ENCODE measurements at places on chromosomes 3 and 15. TPM values are rescaled to one million over a fixed set of nuclear protein-coding genes. Genes with fewer than 3 reads are reported as not detected.

DNA sequence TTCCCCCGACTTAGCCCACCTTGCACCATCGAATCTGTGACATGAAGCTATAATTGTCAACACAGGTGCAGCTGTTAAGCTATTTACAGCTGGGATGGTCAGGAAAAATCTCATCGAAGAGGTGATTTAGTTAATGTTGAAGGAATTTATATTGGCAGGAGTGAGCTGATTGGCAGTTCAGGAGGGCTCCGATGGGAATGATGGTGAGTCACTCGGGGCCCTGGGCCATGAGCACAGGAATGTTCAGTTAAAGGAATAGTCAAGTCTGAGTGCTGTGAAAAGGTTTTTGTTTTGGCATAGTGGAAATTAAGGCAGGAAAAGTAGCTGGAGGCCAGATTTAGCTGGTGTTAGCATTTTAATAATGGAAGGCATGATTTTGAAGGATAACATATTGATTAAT, 95.7 kb downstream of the OXSM start:
- H3K27ac ChIP-seq, result no peak overlapping the region
- peaks cover 12% of the 10 kb centered on the region for H3K27me3 ChIP-seq
- no peaks in the 10 kb centered on the region for H3K36me3 ChIP-seq
- H3K4me1 ChIP-seq, result no peaks in the 10 kb centered on the region
- H3K4me3 ChIP-seq, result no peak overlapping the region

GRCh38 chr3:12302564-12302963, 13.7 kb downstream of the PPARG start:
- DNase-seq, result no peak
- no peak overlapping the region for H3K27ac ChIP-seq
- no peak overlapping the region for H3K4me3 ChIP-seq
- H3K36me3 ChIP-seq, result no peaks in the 10 kb centered on the region

The ERICH6 gene
- polyA plus RNA-seq, result 0.27 TPM

The ABI3BP gene
- polyA plus RNA-seq, result not detected

GRCh38 chr3:31544634-31545033, 11.9 kb downstream of the STT3B start:
- H3K27me3 ChIP-seq, result no peaks in the 10 kb centered on the region
- DNase-seq, result no peak
- peaks cover 10% of the 10 kb centered on the region for H3K36me3 ChIP-seq
- peak overlapping the region; percentile 10 for H3K4me3 ChIP-seq
- H3K4me1 ChIP-seq, result peaks cover 88% of the 10 kb centered on the region

DNA sequence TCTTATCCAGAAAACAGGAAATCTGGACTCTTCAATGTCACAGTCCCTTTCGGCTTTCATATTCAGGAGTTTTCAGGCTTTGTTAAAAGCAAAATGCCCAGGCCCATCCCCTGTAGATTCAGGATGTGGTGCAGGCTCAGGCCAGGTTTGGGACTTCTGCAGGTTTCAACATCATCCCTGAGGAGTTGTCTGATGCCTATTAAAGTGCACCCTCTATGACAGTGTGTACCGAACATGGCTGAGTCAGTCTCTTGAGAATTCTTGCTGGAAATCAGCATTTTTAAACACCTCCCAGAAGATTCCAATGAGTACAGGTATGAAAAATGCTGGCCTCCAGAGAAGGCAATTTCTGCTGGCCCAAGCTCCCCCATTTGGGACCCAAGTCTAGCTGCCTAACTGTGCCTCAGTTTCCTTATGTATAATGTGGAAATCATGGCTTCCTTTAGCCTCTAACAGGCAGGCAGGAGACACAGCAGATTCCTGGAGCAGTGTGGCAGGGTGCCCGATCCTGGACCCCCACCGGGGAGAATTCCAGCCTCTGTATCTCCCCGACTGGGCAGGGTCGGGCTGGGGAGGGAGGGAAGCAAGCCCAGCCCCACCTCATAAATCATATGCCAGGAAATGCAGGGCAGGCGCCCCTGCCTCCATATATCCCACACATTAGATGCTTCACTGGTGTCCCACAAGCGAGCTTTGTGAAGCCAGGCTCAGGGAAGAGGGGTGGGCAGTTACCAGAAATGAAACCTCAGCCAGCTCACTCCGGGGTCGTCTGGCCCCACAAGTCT, 44.4 kb upstream of the SLC6A11 start:
- H3K27me3 ChIP-seq, result peaks cover 15% of the 10 kb centered on the region
- no peak overlapping the region for H3K27ac ChIP-seq
- DNase-seq, result no peak
- no peak overlapping the region for H3K4me3 ChIP-seq
- peaks cover 2% of the 10 kb centered on the region for H3K4me1 ChIP-seq

The GABRA5 gene
- polyA plus RNA-seq, result not detected

DNA sequence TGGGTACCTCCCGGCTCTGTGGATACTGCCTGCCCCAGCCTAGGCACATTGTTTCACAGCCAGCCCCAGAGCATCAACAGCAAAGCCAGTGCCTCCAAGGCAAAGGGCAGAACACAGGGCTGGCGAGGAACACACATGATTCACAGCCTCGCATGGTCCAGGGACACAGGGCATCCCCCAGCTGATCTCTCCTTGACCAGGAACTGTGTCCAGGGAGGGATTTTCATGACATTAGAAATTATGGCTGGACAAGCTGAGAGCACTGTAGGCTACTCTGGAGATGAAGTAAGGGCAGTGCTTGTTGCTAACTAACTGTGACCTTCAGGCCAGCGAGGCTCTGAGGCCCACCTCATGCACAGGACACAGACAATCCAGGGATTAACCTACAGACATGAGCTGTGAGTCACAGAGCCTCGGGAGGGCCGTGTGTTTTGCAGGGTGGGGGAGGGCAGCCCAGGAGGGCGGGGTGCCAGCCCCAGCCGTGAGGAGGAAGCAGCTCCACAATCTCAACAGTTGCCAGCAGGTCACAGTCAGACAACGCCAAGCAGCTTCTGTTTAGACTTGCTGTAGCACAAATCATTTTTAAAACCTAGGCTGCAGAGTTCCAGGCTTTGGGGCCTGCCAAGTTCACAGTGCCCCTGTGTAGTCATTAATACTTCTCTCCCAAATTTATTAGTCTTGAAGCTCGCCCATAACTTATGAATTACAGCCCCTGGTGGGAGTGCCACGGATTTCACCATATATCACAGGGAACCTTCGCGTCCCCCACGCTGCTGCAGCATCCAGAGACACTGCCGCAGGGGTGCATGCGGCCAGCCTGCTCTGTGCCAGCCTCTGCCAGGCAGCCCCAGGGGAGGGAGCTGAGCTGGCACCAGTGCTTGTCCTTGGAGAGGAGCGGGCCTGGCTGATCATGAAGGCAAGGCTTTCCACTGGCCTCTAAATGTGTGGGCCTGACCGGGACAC, 114.7 kb downstream of the ETFA start:
- H3K27me3 ChIP-seq, result peaks cover 4% of the 10 kb centered on the region
- no peak for DNase-seq
- H3K4me1 ChIP-seq, result peaks cover 2% of the 10 kb centered on the region
- H3K4me3 ChIP-seq, result no peak overlapping the region

- no peaks in the 10 kb centered on the region for H3K36me3 ChIP-seq
- no peak for DNase-seq
- no peaks in the 10 kb centered on the region for H3K4me1 ChIP-seq
- no peaks in the 10 kb centered on the region for H3K27me3 ChIP-seq
Observed at GRCh38 chr3:14338898-14339458, 63.4 kb upstream of the SLC6A6 start.

DNA sequence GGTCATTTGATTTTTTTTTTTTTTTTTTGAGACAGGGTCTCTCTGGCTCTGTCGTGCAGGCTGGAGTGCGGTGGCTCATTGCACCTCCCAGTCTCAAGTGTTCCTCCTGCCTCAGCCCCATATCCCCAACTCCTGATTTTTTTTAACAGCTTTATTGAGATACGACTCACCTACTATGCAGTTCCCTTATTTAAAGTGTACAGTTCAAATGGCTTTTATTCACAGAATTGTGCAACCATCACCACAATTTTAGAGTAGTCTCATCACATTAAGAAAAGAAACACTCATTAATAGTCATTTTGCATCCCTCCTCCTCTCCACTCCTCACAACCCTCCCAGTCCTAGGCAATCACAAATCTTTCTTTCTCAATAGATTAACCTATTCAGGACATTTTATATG, 1.9 kb upstream of the TRA2B start:
- peak overlapping the region; percentile 31 for H3K4me3 ChIP-seq
- no peak for DNase-seq
- H3K27me3 ChIP-seq, result no peaks in the 10 kb centered on the region
- peaks cover 26% of the 10 kb centered on the region for H3K4me1 ChIP-seq

DNA sequence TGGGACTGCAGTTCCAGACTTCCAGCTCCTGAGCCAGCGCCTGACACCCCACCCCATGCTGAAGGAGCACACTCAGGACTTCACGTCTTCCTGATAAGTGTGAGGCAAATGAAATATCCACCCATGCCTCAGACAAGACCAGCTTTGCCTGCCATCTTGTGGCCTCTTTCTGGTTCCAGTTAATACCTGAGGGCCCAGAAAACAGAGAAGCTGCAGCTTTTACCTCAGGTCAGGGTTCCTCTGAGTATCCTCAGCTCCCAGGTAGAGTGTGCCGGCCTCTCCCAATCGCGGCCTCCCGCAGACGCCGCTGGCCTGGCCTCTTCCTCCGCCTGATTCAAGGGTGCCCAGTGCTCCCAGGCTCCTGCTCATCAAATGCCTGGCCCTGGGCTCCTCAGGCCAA, 5.1 kb upstream of the KLHL6 start:
- DNase-seq, result peak; percentile 32

DNA sequence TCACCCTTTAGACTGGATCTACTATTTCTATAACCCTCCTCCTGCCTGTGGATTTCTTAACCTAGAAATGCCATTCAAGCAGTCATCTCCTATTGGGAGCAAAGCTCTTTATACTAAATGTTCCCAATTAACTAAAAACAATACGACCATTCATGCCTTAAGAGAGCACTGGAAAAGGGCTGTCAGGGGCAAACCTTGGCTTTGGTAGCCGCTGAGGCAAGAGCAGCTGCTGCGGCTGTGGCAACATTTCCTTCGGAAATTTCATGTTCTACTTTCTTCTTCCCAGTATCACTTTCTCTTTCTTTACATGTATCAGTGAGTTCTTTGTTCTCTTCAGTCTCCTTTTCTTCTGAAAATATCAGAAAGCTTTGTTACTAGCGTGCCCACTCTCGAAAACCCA, 56.3 kb upstream of the CSPG5 start:
- no peak for DNase-seq
- no peaks in the 10 kb centered on the region for H3K27me3 ChIP-seq
- H3K27ac ChIP-seq, result no peak overlapping the region
- peaks cover 27% of the 10 kb centered on the region for H3K36me3 ChIP-seq
- peaks cover 5% of the 10 kb centered on the region for H3K4me1 ChIP-seq

- H3K4me1 ChIP-seq, result no peaks in the 10 kb centered on the region
- no peak for DNase-seq
- H3K36me3 ChIP-seq, result peaks cover 33% of the 10 kb centered on the region
- no peak overlapping the region for H3K4me3 ChIP-seq
- no peak overlapping the region for H3K27ac ChIP-seq
Observed at GRCh38 chr3:113431811-113432210, 9.5 kb downstream of the CFAP44 start.

DNA sequence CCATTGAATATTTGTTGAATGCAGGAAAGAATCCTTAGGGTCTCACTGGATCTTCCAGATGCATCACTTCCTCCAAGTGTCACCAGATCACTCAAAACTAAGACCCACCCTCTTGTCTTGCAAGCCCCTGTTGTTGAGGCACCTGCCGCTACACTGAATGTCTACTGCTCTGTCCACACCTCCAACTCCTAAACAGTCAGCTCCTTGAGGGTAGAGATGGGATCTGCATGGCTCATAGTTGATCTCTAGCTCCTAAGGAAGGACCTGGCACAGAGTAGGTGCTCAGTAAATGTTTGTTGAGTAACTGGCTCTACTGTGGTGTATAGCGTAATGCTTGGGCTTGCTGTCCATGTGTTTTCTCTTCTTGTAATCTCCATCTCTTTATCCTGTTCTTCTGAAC, 8.8 kb downstream of the SLC6A20 start:
- H3K36me3 ChIP-seq, result no peaks in the 10 kb centered on the region
- DNase-seq, result no peak
- peaks cover 7% of the 10 kb centered on the region for H3K27me3 ChIP-seq
- H3K4me1 ChIP-seq, result no peaks in the 10 kb centered on the region
- H3K4me3 ChIP-seq, result no peak overlapping the region
- H3K27ac ChIP-seq, result no peak overlapping the region

GRCh38 chr3:32045091-32045915, 61.1 kb upstream of the GPD1L start:
- no peak overlapping the region for H3K27ac ChIP-seq
- no peaks in the 10 kb centered on the region for H3K4me1 ChIP-seq
- no peak for DNase-seq
- peaks cover 9% of the 10 kb centered on the region for H3K36me3 ChIP-seq
- H3K27me3 ChIP-seq, result no peaks in the 10 kb centered on the region
- H3K4me3 ChIP-seq, result no peak overlapping the region

The GRK7 gene
- polyA plus RNA-seq, result not detected

GRCh38 chr15:64596701-64597476, 136.5 kb downstream of the ZNF609 start:
- peaks cover 2% of the 10 kb centered on the region for H3K36me3 ChIP-seq
- H3K4me1 ChIP-seq, result peaks cover 65% of the 10 kb centered on the region
- peak overlapping the region; percentile 73 for H3K4me3 ChIP-seq

The HGD gene
- polyA plus RNA-seq, result not detected

DNA sequence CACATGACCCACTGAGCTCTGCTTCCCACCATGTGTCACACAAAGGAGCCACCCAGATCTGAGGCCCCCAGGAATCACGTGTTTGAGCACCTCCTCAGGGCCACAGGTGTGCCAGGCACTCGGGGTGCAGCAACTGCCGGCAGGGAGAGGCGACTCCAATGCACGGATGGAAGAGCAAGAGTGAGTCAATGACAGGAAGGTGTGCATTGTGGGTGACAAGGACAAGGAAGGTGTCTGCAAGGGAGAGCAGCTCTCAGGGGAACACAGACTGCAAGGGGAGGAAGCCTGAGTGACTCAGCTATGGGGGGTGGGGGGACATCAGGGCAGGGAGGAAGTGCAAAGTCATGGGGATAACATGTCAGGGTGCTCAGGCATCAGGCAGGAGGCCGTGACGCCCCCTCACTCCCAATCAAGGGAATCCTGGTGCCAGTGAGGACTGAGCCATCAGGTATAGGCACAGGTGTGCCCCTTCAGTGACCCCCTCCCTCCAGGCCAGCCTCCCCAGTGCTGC, 67.4 kb downstream of the NUP210 start:
- H3K36me3 ChIP-seq, result peaks cover 5% of the 10 kb centered on the region
- no peak for DNase-seq
- H3K4me1 ChIP-seq, result peaks cover 44% of the 10 kb centered on the region
- peak overlapping the region; percentile 14 for H3K27ac ChIP-seq

- no peak overlapping the region for H3K27ac ChIP-seq
- no peaks in the 10 kb centered on the region for H3K36me3 ChIP-seq
- DNase-seq, result no peak
- H3K4me1 ChIP-seq, result no peaks in the 10 kb centered on the region
- H3K4me3 ChIP-seq, result no peak overlapping the region
Observed at GRCh38 chr3:137332297-137332696, 374.5 kb downstream of the IL20RB start.

GRCh38 chr3:163476179-163476578, 1602.1 kb downstream of the SI start:
- H3K4me3 ChIP-seq, result no peak overlapping the region
- H3K27ac ChIP-seq, result no peak overlapping the region
- H3K36me3 ChIP-seq, result no peaks in the 10 kb centered on the region

GRCh38 chr3:39718674-39719595, 90.5 kb upstream of the MYRIP start:
- no peaks in the 10 kb centered on the region for H3K27me3 ChIP-seq
- H3K36me3 ChIP-seq, result no peaks in the 10 kb centered on the region
- no peaks in the 10 kb centered on the region for H3K4me1 ChIP-seq
- H3K4me3 ChIP-seq, result no peak overlapping the region

- DNase-seq, result no peak
- H3K27ac ChIP-seq, result no peak overlapping the region
- H3K27me3 ChIP-seq, result no peaks in the 10 kb centered on the region
- H3K4me3 ChIP-seq, result no peak overlapping the region
- no peaks in the 10 kb centered on the region for H3K4me1 ChIP-seq
- H3K36me3 ChIP-seq, result peaks cover 31% of the 10 kb centered on the region
Observed at GRCh38 chr3:152505926-152506325, 237.2 kb downstream of the MBNL1 start.

Measured in naive thymus-derived CD8-positive, alpha-beta T cell (primary cell).